ENCODE measurements at places on chromosomes 16 and 17.

DNA sequence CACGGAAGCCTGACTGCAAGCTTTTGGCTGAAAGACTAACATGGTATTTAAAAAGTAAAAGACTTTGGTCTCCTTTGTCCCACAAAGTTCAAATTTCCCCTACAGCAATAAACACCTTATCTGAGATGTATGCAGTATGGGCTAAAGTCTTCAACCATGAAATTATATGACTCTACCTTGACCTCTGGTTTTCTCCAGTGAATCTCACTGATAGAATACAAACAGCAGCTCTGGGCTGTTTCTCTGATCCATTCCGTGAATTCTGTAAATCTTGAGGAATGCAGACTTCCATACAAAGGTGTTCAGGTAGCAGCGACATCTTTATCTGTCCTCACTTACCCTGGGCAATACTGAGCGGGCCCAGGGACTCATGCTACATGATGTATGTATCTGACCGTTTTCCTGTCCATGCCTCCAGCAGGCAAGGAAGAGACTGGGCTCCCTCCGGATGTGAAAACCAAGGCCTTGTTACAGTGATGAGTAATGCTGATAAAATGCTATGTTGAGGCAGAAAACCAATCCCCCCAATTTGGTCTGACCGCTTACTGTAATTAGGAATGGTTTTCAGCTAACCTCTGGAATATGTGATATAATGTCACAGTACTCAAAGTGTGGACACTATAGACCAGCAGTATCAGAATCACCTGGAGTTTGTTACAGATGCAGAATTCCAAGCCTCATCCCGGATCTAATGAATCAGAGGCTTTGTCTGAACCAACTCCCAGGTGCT lies 589.8 kb downstream of the HS3ST4 start:
- no peak overlapping the region for H3K27ac ChIP-seq
- DNase-seq: peak; percentile 5

- no peak for DNase-seq
- no peaks in the 10 kb centered on the region for H3K4me1 ChIP-seq
- H3K36me3 ChIP-seq: peaks cover 16% of the 10 kb centered on the region
Observed at GRCh38 chr16:87417528-87417910, 25.4 kb downstream of the MAP1LC3B start.

DNA sequence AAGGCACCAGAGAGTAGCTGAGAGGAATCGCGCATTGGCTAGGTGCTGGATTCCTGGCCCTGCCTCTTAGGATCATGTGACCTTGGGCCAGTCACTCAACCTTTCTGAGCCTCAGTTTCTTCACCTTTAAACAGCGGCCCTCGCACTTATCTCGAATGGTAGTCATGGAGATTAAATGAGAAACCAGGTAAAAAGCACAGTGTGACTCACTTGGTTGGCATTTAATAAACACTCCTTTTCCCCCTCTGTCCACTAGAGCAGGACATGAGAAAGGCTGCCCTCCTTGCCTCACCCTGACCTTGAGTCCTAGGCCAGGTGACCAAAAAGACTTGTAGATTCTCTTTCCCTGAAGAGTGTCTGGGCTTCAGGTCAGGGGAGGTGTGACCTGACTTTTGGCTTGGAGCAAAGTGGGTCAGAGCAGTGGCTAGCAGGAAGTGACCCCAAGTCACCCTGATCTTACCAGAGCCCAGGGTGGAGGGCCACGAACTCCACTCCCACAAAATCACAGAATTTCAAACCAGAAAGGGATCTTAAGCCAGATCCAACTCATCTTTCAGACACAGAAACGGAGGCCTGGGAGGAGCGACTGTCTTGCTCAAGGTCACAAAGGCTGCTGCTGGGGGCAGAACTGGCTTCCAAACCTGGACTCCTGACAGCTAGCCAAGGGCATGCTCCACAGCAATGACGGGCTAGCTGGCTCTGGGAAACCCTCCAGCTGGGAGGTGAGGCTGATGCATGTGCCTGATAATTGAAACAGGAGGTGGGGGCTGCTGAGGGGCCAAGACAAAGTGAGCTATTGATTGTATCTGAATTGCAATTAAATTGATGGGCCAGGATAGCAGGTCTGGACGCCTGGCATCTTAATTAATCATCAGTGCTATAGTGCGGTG lies 65.2 kb downstream of the PIPOX start:
- H3K4me1 ChIP-seq: peaks cover 2% of the 10 kb centered on the region
- no peak overlapping the region for H3K27ac ChIP-seq
- DNase-seq: no peak
- no peaks in the 10 kb centered on the region for H3K27me3 ChIP-seq
- H3K4me3 ChIP-seq: no peak overlapping the region

DNA sequence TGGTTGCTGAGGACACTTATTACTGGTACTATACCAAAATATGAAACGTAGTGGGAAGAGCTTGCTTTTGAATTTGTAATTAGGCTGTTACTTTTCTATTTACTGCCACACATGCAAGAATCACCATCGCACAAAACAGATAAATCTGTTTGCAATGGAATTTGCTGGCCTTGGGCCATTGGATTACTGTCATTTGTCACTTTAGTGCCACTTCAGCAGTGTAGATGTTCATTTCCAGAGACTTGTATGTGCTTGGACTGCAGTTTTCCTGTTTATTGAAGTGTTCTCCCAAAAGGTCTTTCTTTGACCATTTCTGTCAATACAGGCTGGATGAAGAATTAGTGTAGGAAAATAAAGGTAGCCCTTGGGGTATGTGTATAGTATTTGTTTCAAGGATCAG lies 4.5 kb downstream of the USP10 start:
- no peak overlapping the region for H3K4me3 ChIP-seq
- H3K4me1 ChIP-seq: no peaks in the 10 kb centered on the region
- no peak overlapping the region for H3K27ac ChIP-seq
- no peaks in the 10 kb centered on the region for H3K36me3 ChIP-seq

DNA sequence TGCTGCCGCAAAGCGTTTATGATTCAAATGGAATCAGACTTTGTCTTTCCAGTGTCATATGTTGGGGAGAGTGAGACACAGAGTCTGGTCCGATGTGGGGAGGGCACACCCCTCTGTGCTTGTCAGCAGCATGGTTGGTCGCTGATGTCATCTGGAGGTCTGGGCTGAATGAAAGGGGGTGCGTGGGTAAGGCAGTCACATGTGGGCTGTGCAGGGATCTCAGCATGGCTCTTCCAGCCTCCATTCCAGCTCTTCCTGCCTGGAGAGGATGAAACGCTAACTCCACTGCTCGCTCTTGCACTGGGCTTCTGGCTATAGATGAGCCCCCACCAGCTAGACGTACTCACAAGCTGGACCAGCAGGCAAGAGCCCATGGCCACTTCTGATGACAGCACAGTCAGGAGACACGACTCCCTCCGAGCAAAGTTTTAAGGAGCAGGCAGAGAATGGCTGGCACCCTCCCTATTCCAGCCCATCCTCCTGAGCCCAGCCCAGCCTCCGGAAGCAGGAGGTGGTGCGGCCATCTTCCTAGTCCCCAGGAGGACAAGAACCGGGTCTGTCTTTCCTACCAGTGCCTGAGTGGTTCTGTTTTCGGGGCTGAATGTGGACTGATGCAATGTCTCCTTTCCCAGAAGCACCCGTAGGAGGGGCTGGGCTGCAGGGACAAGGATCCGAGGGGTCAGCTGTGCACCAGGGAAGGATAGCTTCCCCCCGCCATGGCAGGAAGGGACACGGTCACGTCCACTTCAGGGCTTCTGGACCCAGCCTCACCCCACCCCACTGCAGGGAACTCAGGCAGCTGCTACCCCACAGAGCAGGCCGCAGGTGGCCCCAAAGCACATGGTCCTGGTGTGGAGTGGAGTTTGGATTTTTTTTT lies 41.5 kb upstream of the CBFA2T3 start:
- no peak overlapping the region for H3K27ac ChIP-seq
- H3K4me1 ChIP-seq: no peaks in the 10 kb centered on the region
- H3K36me3 ChIP-seq: no peaks in the 10 kb centered on the region
- H3K4me3 ChIP-seq: no peak overlapping the region
- no peak for DNase-seq
- no peaks in the 10 kb centered on the region for H3K27me3 ChIP-seq

DNA sequence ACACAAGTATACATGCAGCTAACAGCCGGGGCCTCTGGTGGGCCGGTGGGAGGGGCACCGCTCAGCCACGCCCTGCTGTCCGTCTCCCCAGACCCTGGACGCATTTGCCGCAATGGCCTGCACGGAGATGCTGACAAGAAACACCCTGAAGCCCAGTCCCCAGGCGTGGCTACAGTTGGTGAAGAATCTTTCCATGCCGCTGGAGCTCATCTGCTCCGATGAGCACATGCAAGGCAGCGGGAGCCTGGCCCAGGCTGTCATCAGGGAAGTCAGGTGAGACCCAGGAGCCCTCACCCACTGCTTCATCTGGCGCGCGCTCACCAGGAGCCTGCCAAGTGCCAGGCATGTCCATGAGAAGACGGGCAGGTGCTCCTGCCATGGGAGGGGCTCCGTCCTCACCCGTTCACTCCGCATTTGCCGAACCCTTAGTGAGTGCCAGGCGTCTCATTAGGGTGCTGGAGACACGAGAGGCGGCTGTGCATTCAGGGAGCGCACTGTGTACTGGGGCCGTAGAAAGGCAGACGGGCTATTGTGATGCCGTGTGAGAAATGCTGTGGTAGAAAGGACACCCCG lies 51.4 kb upstream of the ENDOV start:
- H3K4me1 ChIP-seq: no peaks in the 10 kb centered on the region
- DNase-seq: no peak
- H3K27me3 ChIP-seq: no peaks in the 10 kb centered on the region
- peaks cover 31% of the 10 kb centered on the region for H3K36me3 ChIP-seq
- H3K4me3 ChIP-seq: no peak overlapping the region

GRCh38 chr17:2192367-2193057 lies 111.1 kb downstream of the SMG6 start:
- no peaks in the 10 kb centered on the region for H3K36me3 ChIP-seq
- no peak overlapping the region for H3K4me3 ChIP-seq
- no peaks in the 10 kb centered on the region for H3K27me3 ChIP-seq
- no peak for DNase-seq
- H3K4me1 ChIP-seq: peaks cover 1% of the 10 kb centered on the region

DNA sequence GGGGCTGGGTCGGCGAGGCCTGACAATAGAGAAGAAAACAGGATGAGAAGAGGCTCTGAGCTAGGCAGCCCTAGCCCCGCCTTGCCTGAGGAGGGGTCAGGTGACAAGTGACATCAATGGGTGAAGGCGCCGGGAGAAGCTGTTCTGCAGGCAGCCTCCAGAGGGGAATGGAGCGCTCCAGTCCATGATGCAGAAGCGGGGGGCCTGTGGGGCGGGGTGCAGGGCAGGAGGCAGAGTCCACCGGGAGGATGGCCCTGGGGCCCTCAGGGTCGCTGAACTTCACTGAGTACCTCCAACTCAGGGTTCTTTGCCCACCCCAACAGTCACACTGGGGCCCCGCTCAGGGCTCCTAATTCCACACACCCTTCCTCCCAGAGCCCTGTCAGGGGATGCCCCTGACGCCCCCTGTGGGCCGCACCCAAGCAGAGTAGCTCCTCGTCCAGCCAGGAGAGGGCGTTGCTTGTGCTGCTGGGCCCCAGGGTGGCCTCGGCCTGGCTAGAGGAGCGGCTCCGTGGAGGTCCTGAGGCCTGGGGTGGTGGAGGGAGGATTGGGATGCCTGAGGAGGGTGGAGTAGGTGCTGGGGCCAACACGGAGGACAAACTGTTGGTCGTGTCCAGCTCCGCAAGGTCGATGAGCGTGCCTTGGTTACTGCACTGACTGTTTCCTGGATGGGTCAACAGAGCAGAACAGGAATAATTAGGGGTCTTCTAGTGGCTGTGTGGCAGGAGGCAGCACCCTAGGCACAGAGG lies 20.8 kb downstream of the GGA3 start:
- no peaks in the 10 kb centered on the region for H3K4me1 ChIP-seq
- H3K4me3 ChIP-seq: no peak overlapping the region
- no peaks in the 10 kb centered on the region for H3K27me3 ChIP-seq
- peaks cover 50% of the 10 kb centered on the region for H3K36me3 ChIP-seq
- H3K27ac ChIP-seq: no peak overlapping the region
- DNase-seq: no peak

DNA sequence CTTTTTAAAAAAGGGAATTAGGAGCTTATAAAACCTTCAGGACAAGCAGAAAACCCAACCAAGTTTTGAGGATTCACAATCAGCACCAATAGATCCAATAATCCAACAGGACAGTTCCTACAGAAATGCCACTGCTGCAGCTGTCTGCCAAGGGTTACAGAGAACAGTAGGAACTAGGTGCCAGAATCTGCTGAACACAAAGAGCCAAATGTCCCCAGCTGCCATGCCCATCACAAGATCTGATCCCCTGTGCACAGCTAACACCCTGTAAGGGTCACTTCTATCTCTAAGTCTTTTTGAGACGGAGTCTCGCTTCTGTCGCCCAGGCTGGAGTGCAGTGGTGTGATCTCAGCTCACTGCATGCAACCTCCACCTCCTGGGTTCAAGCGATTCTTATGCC lies 262.3 kb downstream of the STX8 start:
- H3K27me3 ChIP-seq: no peaks in the 10 kb centered on the region
- H3K4me3 ChIP-seq: no peak overlapping the region
- no peak overlapping the region for H3K27ac ChIP-seq
- no peaks in the 10 kb centered on the region for H3K4me1 ChIP-seq
- DNase-seq: no peak

DNA sequence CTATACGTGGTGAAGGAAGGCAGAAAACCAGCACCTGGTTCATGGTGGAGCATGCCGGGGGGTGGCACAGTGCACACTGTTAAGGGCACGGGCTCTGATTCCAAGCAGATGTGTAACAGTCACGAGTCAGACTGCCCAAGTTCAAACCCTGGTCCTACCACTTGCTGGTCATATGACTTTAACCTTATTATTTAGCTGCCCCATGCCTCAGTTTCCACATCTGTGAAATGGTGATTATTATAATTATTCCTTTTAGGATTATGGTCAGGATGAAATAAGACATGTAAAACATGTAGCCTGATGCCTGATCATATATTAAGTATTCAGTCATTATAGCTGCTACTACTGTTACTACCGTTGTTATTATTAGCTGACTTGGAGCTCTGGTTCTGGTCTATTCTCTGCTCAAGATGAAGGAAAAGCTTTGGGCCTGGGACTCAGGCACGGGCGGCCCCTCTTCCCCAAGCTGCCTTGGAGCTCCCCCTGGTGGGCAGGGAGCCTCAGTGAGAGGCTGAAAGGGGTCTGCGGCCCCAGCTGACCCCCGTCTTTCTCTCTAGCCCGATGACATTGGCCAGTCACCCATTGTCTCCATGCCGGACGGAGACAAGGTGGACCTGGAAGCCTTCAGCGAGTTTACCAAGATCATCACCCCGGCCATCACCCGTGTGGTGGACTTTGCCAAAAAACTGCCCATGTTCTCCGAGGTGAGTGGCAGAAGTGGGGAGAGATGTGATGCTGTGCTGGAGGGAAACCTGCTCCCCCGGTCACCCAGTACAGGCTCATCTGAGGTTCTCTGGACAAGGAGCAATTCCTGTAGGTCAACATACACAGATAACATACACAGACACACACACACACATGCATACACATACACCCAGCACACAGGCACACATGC lies 14.0 kb downstream of the NR1D1 start:
- no peak overlapping the region for H3K4me3 ChIP-seq
- peaks cover 8% of the 10 kb centered on the region for H3K36me3 ChIP-seq
- no peak overlapping the region for H3K27ac ChIP-seq
- DNase-seq: no peak
- H3K27me3 ChIP-seq: no peaks in the 10 kb centered on the region
- peaks cover 3% of the 10 kb centered on the region for H3K4me1 ChIP-seq

Measured in iPS DF 6.9 (cell line).